ENCODE measurements at places on chromosomes 6 and 20.

DNA sequence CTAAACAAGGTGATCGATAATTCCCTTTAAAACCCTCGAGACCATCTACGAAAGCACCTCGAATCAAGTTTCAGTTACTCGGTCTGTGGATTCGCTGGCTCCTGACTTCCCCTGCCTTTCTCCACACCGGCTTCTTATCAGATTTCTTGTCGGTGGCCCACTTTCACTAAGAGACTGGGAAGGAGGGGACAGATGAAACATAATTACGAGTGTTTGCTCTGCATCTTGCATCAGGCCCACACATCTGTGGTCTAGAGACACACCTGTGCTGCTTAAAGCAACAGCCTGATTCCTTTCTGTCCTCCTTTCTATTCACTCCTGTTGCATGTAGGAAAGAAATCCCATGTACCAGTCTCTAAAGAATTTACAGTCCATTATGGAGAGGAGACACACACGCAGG lies 37.7 kb downstream of the INSM1 start:
- DNase-seq = no peak

- no peak for DNase-seq
Measured at GRCh38 chr6:45191414-45191813, 136.7 kb upstream of the RUNX2 start.

DNA sequence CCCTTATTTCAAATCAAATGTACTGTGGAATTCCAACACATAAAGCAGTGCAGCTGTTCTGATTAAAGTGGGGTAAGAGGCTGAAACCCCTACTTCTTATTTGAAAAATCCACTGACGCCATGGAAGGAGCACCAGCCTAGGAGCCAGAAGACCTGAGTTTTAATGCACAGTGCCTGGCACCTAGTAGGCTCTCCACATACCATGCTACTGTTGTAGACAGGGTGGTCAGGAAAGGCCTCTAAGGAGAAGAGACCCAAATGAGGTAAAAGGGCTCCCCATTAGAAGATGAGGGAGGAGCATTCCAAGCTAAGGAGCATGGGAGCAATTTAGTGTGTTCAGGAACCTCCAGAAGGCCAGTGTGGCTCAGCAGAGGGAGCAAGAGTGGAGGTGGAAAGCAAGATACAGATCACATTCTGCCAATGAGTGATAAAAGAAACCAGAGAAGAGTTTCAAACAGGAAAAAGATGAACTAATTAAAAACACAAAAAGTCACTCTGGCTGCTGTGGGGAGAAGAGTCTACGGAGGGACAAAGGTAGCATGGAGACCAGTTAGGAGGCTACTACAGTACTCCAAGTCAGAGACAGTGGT lies 11.8 kb upstream of the ZNF76 start:
- no peak for DNase-seq

GRCh38 chr6:44162876-44163625 lies 4.4 kb downstream of the CAPN11 start:
- no peak for DNase-seq

- no peak for DNase-seq
Measured at GRCh38 chr6:105881608-105882007, 204.5 kb upstream of the PRDM1 start.

GRCh38 chr6:156778454-156779205 lies 1.5 kb downstream of the ARID1B start:
- peak; percentile 32 for DNase-seq

DNA sequence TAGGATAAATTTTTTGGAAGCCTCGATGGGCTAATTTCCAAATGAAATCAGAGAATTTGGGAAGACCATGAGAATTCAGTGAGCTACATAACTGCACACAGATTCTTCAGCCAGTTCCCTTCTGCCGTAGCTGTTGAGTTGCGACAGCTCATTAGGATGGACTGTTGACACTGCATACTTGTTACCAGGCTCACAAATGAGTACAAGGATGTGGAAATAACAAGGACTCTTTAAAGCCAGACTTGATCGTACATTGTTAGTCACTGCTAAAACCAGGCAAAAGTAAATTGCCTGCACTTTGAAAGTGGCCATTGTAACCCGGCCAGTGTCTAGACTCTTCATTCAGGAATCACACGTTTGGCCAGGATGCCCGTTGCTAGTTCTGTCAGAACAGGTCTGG lies 37.0 kb downstream of the NDUFAF5 start:
- DNase-seq = no peak

DNA sequence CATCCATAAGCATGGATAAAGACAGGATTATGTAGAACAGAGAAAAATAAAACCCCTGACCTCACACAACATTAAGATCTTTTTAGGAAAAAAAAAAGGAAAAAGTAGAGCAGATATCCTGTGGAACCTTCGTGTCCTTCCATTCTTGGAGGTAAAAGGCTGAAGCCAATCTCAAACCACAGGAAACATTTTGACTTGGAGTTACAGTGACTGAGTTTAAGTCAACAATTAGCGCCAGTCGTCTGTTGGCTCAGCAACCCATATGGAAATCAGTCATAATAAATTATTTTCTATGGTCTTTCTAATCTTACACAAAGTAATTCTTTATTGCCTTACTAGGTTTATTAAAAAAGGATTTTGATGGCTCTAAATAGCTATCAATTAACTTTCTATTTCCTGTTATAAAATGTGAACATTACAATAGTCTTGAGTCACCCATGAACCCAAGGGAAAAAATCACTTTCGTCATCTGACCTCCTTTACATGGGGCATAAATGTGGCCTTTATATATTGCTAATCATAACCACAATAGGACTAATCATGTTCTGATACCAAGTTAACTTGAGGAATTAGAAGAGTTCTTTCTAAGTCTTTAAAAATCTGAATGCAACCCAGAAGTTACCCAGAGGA lies 592.9 kb downstream of the TFAP2B start:
- no peak for DNase-seq

DNA sequence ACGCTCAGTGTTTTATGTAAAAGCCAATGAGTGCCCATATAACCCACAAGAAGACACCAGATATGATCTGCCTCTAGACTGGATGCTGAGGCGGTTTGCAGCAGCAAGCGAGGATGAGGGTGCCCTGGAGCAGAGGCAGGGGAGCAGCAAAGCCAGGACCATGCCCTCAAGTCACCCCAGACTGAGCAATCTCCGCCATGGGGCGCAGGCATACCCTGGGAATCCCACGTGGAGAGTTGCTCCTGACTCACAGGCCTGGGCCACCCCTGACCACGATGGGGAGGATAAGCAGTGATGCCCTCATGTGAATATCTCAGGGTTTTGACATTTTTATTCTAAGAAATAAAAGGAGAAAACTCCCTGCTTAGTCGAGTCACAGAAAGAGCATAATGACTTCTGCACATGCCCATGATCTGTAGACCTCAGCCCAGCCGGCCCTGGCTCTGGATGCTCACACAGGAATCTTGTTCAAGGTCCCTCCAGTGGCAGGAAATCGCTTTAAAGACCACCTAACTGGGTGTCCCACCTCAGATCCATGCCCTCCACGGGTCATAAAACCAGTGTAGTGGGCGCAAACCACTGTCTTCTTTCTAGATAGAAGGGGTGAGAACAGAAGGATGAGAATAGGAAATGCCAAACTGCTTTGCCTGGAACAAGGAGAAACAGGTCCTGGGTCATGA lies 138.3 kb upstream of the SNX9 start:
- DNase-seq = no peak

DNA sequence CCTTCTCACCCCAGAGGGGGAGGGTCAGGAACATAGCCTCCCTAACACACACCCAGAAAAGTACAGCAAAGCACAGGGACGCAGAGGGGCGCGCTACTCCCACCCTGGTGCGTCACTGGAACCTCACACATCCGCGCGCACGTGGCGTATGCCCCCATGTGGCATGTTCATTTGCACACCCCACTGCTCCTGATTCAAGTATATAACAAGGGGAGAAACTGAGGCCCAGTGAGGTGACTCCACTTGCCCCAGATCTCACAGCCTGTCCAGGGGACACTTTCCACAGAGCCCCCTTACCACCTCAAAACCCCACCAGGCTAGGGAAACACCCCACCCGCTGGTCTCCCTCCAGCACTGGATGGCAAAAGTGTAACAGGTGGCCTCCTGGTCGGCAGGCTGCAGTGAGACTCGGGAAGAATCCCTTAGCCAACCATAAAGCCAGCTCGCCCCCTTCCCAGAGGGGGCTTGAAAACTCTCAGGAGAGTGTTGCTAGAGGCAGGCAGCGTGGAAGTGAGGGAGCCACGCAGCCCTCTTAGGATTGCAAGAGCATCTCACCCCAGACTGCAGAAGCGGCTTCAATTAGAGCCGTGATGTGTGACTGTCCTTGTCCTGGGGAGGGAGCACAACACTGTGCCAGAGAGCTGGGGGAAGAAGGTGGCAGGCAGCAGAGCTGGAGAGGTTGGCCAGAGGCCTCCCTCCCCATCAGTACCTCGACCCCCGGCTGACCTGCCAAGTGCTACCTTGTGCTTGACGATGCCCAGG lies at the start of gene GRM4:
Gene GRM4 (minus strand): TSS at position 67 of the 762 bp plus-strand sequence. CDS start 12,591 bp downstream, outside the sequence.
- no peak for DNase-seq

DNA sequence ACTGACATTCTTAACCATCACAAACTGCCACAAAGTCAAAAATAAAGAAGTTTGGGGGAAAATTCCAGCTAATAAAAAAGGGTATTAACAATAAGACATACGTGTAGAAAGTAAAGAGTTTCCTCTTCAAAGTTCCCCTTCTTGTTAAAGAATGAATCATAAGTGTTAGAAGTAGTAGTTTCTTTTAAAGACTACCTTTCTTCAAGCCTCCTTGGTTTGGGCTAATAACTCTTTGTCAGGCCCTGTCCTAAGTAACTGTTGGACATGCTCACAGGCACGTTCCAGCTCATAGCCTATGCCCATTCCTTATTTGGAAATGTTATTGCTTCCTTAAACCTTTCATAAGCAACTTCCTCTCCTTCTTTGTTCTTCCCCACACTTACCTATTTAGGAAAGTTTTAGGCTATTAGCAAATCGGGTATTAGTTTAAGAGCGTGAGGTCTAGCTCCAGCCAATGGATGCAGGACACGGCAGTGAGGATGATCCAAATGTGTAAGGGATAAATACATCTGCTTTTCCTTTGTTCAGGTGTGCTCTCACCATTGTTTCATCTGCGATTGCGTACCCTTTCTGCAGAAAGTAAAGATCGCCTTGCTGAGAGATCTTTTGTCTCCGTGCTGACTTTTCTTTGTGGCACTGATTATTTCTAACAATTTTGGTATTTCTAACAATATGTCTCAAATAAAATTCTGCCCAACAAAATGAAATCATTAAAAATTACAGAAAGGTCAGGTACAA lies 64.9 kb downstream of the CHD6 start:
- no peak for DNase-seq

GRCh38 chr20:50336661-50337060 lies 146.0 kb downstream of the CEBPB start:
- DNase-seq = no peak

DNA sequence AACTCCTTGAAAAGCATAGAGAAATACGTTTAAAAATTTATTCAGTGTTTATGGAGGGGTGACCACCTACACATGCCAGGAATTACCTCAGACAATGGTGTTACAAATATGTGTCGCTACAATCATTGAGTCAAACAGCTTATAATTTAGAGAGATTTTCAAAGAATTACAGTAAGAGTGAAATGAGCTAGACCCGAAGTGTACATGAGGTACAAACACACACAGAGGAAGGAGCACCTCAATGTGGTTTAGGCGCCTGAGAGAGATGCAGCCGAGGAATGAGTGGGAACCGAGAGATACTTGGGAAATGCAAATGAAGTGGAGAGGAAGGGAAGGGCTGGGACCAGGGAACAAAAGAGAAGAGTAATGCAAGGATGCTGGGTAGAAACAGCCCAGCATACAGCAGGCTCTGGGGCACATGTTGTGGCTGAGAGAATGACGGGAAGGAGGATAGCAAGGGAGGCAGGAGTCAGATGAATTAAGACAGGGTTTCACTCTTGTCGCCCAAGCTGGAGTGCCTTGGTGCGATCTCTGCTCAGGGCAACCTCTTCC lies 15.5 kb downstream of the EEF1E1 start:
- no peak for DNase-seq

DNA sequence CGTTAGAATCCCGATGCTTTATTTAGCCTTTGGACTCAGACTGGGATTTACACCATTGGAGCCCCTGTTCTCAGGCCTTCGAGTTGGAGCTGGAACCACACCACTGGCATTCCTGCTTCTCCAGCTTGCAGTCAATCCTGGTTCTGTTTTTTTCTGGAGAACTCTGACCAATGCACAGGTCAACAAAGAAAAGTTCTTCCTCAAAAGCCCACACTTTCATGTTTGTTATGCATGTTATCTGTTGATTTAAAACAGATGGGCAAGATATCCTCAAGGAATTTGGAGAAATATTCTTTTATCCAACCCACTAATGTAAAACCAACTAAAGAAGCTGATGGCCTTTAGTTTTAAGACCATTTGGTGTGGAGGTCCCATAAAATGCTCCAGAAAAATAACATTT lies 205.7 kb downstream of the ANKRD60 start:
- DNase-seq = no peak

DNA sequence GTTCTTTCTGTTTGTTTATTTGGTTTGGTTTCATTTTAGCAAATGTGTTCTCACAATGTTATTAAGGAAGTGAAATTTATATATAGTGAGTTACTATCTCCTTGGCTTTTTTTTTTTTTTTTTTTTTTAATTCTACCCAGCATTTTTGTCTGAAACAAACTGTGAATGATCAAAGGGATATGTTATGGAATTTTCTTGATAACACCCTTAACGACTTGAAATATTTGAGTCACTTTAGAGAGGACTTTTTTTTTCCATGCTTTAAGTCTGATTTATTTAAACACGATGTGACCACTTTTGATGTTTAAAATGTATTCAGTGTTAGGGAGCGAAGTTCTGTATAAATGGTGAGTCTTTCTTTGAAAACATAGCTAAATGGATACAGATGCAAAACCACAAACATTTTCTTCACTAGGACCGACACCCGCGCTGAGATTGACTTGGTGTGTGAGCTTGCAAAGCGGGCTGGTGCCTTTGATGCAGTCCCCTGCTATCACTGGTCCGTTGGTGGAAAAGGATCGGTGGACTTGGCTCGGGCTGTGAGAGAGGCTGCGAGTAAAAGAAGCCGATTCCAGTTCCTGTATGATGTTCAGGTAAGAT lies 149.7 kb downstream of the MTHFD1L start:
- DNase-seq = no peak

DNA sequence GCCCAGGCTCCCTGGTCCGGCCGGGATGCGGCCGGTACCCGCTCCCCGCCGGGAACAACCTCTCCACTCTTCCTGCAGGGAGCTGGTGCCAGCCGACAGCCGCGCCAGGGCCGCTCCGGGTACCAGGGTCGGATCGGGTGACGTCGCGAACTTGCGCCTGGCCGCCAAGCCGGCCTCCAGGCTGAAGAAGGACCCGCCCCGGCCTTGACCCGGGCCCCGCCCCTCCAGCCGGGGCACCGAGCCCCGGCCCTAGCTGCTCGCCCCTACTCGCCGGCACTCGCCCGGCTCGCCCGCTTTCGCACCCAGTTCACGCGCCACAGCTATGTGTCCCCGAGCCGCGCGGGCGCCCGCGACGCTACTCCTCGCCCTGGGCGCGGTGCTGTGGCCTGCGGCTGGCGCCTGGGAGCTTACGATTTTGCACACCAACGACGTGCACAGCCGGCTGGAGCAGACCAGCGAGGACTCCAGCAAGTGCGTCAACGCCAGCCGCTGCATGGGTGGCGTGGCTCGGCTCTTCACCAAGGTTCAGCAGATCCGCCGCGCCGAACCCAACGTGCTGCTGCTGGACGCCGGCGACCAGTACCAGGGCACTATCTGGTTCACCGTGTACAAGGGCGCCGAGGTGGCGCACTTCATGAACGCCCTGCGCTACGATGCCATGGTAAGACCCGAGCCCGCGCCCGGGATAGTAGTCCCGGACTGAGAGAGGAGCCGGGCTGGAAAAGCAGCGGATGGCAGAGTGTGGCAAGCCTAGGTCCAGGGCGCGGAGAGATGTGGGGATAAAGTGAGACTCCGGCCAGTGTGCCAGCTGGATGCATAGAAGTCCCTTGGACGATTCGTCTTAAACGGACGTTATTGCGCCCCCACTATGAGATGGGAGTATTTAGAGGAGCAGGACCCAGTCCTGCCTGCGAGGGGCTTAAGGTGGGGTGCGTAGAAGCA lies at the start of gene NT5E:
Gene NT5E (plus strand): TSS at position 266 of the 942 bp plus-strand sequence. CDS start 57 bp downstream, at position 323.
- DNase-seq = no peak
